GF-D8 (cell line): ENCODE measurements at places on chromosomes 12 and 14.

- DNase-seq = peak; percentile 43
Measured at GRCh38 chr12:94089891-94090290, 58.5 kb upstream of the PLXNC1 start.

- no peak for DNase-seq
Measured at GRCh38 chr12:90211017-90211416, 502.4 kb upstream of the ATP2B1 start.

DNA sequence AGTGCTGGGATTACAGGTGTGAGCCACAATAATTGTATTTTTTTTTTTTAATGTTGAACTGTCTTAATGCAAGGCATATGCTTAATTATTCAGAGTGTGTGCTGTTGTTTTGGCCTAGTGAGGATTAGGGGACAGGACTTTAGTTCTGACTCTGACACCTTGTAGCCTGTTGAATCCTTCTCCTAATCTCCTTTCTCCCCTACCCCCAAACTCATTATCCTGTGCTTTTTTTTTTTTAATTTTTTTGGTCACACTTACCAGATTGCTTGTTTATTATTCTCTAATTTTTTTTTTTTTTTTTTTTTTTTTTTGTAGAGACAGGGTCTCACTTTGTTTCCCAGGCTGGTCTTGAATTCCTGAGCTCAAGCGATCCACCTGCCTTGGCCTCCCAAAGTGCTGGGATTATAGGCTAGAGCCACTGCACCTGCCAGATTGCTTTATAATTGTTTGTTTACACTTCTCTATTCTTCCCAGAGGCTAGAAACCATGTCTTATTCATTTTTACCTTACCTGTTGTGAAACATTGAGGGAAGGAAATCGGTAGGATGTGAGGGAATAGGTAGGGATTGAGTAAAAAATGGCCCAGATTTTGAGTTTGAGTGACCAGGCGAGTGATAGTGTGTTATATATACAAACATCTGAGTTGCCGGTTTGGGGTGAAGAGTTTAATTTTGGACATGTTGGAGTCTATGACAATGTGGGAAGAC, 32.2 kb downstream of the DIP2B start:
- DNase-seq = no peak

DNA sequence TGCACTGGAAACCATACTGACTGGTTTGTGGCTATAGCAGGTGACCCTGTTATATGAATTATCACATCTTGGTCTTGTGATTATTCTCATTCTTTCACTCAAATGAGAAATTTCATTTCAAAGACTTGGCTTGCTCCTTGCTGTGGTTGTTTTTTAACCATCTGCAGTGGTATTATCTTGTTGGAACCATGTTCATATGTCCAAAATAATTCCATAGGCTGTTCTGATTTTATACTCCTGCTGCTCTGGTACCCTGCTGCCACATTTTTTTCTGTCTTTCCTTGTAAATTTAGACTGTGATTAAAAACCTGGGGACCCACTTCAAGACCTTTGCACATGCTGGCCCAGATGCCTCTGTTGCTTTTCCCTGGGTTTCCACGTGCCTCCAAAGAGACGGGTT, 190.2 kb downstream of the TMEM117 start:
- no peak for DNase-seq

GRCh38 chr14:32940066-32940651, 1.5 kb downstream of the NPAS3 start:
- no peak for DNase-seq

DNA sequence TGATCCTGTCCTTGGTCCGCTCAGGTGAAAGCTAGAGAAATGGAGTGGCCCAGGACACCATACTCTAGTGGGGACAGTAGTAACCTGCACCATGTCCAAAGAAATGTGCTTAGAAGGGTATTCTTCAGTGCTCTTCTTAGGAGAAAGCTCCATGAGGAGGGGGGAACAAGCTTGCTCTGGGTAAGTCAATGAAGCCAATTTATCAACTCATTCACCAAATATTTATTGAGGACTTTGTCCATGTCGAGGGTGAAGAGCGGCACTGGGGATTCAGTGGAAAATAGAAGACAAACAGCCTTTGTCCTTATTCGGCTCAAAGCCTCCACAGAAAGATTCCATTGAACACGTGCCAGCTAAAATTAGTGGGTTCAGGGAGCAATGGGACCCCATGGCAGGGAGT, 677.8 kb downstream of the BCL11B start:
- DNase-seq = no peak

- DNase-seq = no peak
Measured at GRCh38 chr12:59744564-59744963, 148.7 kb downstream of the SLC16A7 start.

DNA sequence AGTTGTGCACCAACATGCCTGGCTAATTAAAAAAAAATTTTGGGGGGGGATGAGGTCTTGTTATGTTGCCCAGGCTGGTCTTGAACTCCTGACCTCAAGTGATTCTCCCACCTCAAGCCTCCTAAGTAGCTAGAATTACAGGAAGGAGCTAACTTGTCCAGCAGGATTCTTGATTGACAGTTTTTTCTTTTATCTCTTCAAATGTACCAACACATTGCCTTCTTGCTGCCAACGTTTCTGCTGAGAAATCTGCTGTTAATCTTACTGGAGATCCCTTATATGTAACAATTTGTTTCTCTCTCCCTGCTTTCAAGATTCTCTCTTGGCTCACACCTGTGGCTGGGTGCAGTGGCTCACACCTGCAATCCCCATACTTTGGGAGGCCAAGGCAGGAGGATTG, 22.4 kb upstream of the MARK3 start:
- DNase-seq = no peak

GRCh38 chr14:39219075-39219499, 14.6 kb upstream of the MIA2 start:
- DNase-seq = no peak

DNA sequence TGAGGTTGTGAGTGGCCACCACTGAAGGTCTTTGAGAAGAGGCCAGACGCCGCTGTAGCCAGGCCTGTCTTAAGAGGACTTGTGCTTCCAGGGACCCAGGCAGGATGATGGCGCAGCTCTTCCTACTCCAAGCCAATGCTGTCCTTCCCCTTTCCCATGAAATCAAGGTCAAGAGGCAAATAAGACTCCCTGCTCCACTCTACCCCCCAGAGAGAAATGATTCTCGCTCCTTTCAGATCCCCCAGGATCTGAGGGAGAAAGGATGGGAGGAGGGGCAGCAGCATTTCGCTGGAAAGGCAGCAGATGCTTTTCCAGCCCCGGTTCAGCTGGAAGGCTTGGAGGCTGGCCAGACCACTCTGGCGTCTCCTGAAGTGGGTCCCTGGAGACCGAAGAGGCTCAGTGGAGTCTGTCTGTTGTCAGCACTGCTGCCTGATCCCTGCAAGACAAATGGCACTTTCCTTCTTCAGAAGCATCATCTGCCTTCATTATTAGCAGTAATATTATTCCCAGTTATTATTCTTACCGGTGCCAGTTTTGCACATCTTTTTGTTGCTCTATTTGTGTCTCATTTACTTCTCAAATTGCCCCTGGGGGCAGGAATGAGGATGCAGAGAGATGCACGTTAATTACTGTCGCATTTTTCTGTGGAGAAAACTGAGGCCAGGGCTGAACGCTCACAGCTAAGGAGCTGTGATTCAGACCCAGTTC, 51.4 kb downstream of the C14orf132 start:
- DNase-seq = no peak

DNA sequence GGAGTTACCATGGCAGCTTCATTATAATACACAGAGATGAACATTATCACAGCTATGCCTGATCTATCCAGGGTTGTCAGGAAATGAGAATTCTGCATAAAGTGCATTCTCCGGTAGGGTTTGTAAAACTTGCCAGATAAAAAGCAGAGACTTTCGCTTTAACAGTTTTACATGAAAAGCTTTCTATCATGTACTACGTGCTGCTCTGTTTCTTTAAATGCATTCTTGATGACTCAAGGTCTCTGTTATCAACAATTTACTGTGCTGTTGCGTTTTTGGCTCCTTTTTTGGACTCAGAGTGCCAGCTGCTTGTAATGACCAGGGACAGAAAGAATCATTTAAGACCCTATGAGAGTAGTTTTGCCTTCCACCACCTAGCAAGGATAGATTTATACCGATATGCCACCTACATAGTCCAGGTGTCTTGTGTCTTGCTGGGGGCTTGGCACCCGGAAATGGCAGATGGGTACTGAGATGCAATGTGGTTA, 371.2 kb downstream of the BTG1 start:
- no peak for DNase-seq

- no peak for DNase-seq
Measured at GRCh38 chr14:100867631-100868315, 35.7 kb downstream of the RTL1 start.

- no peak for DNase-seq
Measured at GRCh38 chr14:50800032-50800431, 30.9 kb downstream of the NIN start.

DNA sequence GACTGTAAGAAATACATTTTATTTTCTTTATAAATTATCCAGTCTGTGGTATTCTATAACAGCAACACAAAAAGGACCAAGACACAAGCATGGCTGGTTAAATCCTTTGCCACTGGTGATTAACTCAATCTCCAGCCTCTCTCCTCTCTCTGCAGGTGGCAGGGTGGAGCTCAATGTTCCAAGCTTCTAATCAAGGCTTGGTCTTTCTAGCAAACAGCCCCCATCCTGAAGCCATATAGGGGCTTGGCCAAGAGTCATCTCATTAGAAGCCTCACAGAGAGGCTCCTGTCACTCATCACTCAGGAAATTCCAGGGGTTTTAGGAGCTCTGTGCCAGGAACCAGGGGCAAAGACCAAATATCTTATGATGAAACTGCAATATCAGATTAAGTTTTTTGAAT, 12.0 kb downstream of the C12orf75 start:
- no peak for DNase-seq

GRCh38 chr12:75048767-75049166, 160.9 kb downstream of the KCNC2 start:
- no peak for DNase-seq

DNA sequence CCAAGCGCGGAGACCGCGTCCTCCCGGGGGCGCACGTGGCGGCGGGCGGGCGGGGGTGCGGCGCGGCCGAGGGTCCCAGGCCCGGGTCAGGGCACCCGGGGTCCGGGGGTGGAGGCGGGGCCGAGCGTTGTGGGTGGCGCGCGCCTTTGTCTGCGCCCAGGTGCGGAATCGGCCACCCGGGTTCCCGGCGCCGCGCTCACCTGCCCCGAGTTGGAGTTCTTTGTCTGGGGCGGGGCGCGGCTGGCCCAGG, 50.1 kb downstream of the LRCOL1 start:
- no peak for DNase-seq

DNA sequence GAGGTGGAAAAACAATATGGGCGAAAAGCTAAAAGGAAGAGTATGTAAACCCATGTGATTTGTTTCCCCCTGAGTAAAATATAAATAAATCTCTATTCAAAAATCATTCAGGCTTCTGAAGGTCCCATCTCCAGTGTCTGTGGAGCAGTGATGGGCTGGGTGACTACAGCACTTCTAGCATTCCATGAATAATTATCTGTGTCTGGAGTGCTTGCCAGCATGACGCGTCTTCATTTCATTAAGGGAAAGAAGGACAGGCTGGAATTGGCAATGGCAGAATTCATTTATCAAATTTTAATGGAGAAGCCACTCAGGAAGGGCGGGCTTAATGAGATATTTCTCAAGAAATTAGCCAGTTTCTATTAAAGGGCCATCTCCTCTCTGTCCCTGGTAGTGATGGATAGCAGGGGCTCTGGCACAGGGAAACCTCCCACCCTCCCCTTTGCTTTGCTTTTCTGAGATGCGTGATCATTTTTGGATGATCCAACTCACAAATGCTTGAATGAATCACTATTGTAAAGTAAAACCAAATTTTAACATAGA, 916.3 kb upstream of the SEL1L start:
- no peak for DNase-seq

GRCh38 chr12:65168681-65169319, 583 bp upstream of the LEMD3 start:
- no peak for DNase-seq

DNA sequence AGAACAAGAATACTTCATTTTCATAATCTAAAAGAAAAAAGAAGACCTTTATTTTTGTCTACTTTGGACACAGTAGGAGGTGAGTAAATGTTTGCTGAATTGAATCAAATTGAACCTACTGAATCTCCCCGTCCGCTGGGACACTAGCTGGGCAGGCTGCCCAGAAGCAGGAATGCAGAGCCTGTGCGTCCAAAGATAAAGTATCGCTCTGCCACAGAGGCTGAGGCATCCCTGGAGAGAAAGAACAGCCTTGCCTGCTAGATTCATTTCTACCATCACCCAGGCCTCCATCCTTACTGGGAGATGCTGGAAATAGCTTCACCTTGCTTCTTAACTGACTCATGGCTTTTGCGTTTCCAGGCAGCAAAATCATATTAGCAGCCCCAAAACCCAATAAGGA, 64.1 kb upstream of the TSPAN11 start:
- no peak for DNase-seq

DNA sequence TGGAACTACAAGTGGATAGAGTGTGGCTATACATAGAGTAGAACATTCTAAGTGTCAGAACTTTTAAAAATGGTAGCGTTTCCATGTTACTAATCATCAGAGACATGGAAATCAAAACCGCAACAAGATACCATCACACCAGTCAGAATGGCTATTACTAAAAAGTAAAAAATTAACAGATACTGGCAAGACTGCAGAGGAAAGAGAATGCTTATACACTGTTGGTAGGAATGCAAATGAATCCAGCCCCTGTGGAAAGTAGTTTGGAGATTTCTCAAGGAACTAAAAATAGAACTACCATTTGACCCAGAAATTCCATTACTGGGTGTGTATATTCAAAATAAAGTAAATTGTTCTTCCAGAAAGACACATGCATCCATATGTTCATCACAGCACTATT, 518.6 kb downstream of the NELL2 start:
- no peak for DNase-seq

DNA sequence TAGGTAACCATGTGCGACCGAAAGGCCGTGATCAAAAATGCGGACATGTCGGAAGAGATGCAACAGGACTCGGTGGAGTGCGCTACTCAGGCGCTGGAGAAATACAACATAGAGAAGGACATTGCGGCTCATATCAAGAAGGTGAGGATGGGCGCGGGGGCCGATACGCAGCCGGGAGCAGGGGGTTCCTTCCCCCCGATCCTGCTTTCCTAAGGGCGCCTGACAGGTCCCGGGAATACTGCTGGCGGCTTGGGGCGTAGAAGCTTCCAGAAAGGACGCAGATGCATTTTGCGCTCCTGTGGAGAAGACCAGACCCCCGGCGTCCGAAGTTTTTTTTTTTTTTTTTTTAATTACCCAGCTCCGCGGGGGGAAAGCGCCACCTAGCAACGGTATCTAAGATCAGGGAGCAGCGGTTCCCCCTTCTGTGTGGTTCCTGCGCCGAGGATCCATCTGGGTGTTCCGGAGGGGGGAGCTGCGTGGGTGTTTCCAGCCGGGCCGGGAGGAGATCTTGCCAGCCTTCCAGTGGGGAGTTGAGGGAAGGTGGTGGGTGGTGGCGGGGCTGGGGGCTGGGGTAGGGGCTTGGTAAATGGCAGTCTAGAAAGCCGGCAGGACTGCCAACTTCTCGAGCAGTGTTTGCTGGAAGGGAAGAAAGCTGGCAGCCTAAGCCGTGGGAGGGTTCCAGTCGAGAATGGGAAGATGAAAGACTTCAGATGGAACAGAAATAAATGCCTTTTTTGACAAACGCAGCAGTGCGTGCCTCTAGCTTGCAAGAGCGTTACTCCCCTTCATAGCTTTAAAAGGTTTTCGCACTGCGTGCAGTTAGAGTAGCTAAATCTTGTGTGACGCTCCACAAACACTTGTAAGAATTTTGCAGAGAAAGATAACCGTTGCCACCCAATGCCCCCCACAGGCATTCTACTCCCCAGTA, 764 bp downstream of the DYNLL1 start:
- peak; percentile 28 for DNase-seq
